ENCODE measurements at places on chromosomes 13 and 19. TPM values are rescaled to one million over a fixed set of nuclear protein-coding genes. Genes with fewer than 3 reads are reported as not detected.

ATP11A gene
- 317 TPM for total RNA-seq

- no peak for DNase-seq
Observed at GRCh38 chr13:102696465-102696864, 1.6 kb upstream of the METTL21C start.

TUBB4A gene
- 0.28 TPM for total RNA-seq

- no peak for DNase-seq
Observed at GRCh38 chr13:110509478-110509926, 52.0 kb downstream of the RAB20 start.

LRRC4B gene
- 2.5 TPM for total RNA-seq

- peak; percentile 54 for DNase-seq
Observed at GRCh38 chr19:13872695-13873389, 4.1 kb upstream of the NANOS3 start.
